ENCODE measurements at places on chromosomes 1 and 21.

- DNase-seq: peak; percentile 72
These were observed 2.4 kb downstream of the PARP1 start for GRCh38 chr1:226405411-226405988.

- DNase-seq: no peak
These were observed 38.4 kb downstream of the PIK3CD start for GRCh38 chr1:9689971-9690381.

- peak; percentile 1 for DNase-seq
These were observed 1.8 kb upstream of the TMEM52 start for GRCh38 chr1:1920608-1921458.

DNA sequence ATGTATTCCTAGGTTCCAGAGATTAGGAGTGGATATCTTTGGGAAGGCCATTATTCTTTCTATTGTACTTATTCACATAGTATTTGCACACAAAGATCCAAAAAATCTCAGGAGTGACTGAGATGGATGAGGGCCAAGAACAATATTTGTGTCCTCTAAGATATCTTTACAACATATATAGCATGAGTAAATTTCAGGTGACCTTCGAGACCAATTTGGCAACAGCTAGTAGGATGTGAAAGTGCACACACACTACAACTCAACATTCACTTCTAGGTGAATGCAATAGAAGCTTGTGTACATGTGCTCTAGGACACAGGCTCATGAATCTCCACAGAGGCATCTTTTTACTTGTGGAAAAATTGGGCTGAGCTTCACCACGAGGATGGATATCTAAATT is 224.0 kb downstream of the C1orf94 start:
- no peak for DNase-seq

- DNase-seq: no peak
These were observed 57.3 kb upstream of the CCDC190 start for GRCh38 chr1:162918151-162918754.

DNA sequence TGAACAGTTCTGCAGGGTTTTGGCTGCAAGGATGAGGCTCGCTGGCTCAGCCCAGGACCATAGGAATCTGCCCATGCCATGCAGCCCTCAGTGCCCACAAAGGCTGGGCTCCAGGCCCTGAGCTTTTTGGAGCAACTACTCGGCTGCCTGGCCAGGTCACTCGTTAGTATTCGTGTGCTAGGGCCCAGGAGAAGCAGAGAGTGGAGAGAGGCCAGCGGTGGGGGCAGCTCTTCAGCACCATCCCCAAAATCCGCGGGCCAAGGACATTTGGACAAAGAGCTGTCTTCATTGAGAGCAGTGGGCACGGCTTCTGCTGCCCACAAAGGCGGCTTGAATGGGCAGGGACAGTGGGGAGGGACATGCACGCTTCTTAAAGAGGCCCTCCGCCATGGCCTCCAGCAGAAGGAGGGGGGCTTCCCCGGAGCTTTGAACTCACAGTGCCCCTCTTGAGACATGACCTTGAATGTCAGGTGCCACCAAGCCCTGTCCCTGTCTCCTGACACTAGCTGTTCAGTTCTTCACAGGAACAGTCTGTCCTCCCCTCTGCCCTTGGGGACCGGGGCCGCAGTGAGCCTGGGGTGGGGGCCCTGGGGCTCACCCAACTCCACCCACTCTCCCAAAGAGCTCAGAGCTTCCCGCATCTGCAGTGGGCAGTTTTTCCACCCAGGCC is 106.1 kb upstream of the ARHGEF16 start:
- no peak for DNase-seq

- peak; percentile 94 for DNase-seq
These were observed 38.6 kb downstream of the C21orf91 start for GRCh38 chr21:17780539-17780938.

GRCh38 chr1:237009611-237010010 is 5.4 kb upstream of the MT1HL1 start:
- no peak for DNase-seq

GRCh38 chr1:162736633-162737067 is 53.9 kb upstream of the HSD17B7 start:
- no peak for DNase-seq

DNA sequence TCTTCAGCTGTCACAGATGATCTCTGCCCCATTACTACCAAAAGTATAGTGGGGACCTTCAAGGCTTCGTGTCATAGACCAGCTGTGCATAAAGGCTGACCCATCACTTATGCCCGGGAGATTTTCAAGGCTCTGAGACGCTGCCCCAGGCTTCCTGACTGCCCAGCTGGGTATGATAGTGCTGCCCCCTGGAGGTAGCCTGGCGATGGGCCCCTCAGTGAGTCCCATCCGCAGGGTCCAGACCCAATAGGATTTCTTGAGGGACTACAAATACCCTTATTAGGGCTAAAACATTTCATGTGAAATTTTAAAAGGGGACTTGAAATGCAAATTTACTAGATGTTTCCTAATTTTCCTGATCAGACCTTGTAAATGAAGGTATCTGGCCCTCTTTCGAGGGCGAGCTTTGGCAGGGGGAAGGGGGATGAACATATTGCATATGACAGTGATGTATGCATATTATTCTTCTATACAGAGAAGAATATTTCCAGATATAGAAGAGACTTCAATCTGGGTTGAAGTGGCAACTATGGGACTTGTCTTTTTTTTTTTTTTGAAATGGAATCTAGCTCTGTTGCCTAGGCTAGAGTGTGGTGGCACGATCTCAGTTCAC is 11.7 kb upstream of the FCMR start:
- DNase-seq: peak; percentile 89

DNA sequence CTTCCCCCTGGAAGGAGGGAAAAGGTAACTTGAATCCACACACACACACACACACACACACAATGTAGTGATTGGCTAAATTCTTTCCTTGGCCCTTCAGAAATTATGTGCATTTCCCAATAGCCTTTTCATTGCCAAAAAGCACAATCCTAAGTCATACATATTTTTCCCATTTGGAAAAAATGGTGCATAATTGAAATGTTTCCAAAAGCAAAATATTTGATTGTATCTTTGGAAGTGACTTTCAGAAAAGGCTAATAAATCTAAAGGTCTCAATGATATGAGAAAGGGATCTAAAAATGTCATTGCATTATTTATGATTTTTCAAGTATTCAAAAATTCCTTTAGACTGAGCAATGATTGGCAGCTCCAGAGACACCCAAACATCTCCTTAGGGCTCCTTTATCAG is 43.5 kb upstream of the NEK7 start:
- no peak for DNase-seq

GRCh38 chr1:77175230-77175844 is 43.9 kb downstream of the PIGK start:
- no peak for DNase-seq

GRCh38 chr1:211761400-211761799 is 69.2 kb downstream of the LPGAT1 start:
- no peak for DNase-seq

DNA sequence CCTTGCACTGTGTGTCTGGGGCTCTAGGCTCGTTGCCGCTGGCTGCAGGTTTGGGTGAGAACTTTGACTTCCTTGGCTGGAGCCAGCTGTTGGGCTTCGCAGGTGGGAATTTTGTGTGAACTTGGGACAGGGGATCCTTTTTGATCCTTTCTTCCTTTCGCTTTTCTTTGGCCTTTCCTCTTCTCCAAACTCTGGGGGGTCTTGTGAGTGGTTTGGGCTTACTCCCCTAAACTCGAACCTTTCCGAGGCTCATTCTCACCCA is 643 bp downstream of the COQ8A start:
- DNase-seq: no peak

GRCh38 chr1:6198646-6199297 is 623 bp downstream of the RPL22 start:
- peak; percentile 41 for DNase-seq
